AG09309 (cell line): ENCODE measurements at places on chromosomes 4 and X.

- DNase-seq = no peak
Observed at GRCh38 chr4:181345931-181346330, 897.3 kb upstream of the TENM3 start.

- no peak for DNase-seq
Observed at GRCh38 chr4:138572007-138572406, 329.9 kb upstream of the SLC7A11 start.

DNA sequence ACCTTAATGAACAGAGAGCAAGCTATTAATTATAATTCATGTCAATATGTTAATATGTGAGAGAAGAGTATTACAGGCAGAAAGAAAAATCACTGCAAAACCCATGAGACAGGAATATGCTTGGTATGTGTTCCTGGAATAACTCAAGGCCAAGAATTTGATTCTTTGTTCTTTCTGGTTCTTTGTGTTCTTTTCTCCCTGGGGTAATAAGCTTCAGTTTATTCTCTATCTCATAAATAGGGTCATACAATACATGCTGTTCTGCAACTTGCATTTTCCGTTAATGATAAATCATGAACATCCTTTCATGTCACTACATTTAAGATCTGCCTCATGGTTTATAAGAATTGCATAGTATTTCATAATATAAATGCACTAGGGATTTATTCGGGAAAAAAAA is 16.8 kb upstream of the THOC2 start:
- no peak for DNase-seq

GRCh38 chr4:102439236-102439614 is 61.9 kb upstream of the NFKB1 start:
- DNase-seq = peak; percentile 90

DNA sequence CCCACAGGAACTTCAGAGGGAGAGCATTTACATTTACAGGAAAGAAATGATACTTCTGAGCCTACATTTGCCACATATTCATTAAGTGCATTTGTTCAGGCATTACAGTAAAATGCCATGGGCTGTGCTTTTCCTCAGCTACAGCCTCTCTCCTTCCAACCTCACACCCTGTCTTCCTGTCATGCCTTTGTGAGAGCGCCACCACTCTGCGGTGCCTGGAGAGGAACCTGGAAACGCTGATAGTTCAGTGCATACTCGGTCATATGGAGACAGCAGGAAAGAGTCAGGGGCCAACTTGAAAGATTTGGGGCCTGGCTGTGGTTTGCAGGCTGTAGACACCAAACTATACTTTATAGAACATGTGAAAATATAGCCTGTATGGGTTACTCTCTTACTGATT is 40.5 kb downstream of the NFKB1 start:
- no peak for DNase-seq

DNA sequence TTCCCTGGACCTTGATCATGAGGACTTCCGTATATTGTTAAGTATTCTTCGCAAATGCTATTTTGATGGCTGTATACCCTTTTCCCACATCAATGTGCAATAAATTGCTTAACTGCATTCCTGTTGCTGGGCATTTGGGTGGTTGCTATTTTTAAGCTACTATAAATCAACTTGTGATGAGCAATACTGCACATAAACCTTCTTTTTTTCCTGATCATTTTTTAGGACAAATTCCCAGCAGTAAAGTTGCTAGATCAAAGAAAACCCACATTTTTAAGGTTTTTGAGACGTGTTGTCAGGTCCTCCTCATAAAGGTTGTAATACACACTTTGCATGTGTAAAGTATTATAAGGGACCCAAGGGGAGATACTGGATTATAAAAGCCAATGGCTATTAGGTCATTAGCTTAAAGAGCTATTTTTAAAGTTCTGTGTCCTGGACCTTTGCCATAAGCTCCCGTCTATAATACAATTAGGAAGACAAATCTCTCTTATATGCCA is 35.6 kb downstream of the LIMCH1 start:
- DNase-seq = peak; percentile 77

DNA sequence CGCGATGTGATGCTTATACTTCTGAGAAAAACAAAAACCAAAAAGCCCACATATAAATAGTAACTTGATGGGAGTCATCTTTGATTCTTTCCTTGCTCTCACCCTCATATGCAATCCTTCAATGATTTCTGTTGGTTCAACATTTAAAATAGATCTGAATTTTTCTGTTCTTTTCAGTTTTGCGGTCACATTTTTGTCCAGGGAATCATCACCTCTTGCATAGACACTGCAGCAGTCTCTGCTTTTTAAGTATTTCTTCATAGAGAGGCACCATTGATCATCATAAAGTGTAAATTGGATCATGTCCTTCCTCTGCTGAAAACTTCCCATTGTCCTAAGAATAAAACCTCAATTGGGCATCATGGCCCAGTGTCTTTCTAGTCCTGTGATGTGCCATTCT is 81.1 kb upstream of the SLC4A4 start:
- no peak for DNase-seq

DNA sequence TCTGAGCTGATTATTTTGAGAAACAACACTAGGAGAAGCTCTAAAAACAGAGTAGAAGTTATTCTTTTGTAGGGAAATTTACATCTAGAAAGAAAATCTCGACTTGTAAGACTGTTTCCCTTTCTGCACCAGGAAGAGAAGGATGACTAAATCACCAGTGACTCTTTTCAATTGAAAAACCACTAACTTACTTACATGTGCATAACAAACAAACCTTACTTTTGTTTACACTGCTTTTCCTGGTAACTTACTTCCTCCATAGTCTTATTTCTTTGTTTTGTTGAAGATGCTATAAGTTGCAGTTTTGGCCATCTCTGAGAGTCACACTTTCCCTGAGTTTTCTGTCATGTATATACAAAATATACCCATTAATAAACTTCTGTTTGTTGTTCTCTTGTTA is 293.6 kb upstream of the FAT4 start:
- DNase-seq = no peak

DNA sequence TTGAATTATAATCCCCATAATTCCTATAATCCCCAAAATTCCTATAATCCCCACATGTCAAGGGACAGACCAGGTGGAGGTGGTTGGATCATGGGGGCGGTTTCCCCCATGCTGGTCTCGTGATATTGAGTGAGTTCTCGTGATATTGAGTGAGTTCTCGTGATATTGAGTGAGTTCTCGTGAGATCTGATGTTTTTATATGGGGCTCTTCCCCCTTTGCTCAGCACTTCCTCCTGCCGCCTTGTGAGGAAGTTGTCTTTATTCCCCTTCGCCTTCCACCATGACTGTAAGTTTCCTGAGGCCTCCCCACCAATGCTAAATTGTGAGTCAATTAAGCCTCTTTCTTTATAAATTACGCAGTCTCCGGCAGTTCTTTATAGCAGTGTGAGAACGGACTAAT is 36.6 kb upstream of the GPR78 start:
- no peak for DNase-seq

DNA sequence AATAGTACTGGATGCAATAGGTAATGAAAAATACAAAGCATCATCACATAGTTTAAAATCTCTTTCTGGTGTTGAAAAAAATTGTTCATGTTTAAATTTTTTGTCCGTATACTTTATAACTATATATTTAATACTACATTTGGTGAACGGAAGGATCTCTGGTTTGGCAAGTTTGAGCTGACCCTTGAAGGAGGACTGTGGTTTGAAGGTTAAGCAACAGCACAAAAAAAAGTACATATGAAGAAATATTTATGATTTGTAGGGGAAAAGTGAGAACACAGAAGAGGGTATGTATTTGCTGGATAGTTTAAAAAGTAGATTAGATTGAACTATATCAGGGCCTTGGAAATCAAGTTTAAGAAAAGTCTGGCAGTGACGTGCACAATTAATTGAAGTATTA is 13.3 kb downstream of the SRP72 start:
- DNase-seq = no peak

DNA sequence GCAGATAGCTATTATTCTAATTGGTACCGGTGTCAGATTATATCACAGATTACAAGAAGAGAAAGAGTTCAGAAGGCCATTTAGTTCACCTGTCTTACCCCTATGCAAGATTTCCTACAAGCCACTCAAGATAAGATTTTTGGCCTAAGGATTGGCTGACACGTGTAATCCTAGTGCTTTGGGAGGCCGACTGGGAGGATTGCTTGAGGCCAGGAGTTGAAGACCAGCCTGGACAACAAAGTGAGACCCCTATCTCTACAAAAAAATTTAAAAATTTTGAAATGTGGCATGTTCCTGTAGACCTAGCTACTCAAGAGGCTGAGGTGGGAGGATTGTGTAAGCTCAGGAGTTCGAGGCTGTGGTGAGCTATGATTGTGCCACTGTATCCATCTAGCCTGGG is 77.1 kb upstream of the HPRT1 start:
- DNase-seq = no peak

- DNase-seq = no peak
Observed at GRCh38 chr4:102328045-102328444, 17.2 kb downstream of the SLC39A8 start.

- DNase-seq = no peak
Observed at GRCh38 chr4:52704133-52704532, 45.0 kb upstream of the USP46 start.

DNA sequence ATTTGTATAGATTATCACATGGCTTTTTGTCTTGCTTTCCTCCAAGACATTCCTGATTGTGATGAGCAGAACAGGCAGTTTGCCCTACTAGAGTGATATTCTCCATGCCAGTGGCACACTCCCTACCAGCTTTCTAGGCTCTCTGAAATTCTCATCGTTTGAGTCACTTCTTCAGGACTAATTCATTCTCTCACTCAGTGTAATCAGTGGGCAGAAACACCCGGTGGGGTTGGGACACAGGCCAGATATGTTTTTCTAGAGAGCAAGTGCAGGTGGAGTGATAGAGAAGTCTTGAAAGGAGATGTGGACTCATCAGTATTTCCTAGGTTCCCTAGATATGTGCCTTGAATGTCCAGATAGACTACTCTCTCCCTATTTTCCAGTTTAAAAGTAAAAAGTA is 13.1 kb downstream of the RAB33A start:
- DNase-seq = no peak

DNA sequence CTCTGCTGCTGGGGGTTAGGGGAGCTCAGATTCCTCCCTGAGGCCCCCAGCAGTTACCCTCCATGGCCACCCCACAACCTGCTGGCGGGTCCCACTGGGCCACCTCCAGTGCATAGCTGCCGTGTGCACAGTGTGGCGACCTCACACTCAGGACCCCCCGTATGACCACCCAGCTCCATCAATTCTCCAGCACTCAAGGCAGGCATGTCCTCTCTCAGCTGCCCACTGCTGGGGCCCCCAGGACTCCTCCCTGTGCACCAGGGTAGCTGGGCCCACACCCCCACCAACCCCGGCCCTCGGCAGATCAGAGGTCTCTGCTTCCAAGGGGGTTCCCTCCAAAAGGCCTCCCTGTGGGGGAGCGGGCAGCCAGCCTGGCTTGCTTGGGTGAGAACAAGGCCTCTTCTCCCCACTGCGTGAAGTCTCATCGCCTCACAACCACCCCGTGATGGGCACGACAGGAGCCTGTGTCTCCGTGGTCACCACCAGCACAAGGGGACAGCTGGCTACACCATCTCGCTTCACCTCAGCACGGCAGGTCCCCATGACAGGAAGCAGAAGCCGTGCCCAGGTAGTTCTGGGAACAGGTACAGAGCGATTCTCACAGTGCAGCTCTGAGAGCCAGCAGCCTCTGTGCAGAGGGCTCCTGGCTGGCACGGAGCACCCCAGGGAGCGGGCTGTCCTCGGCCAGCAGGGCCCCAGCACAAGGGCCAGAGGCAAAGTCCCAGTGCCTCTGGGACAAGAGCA is 4.6 kb upstream of the HAUS3 start:
- DNase-seq = no peak

- DNase-seq = no peak
Observed at GRCh38 chr4:52015366-52015765, 4.8 kb downstream of the LRRC66 start.

- DNase-seq = no peak
Observed at GRCh38 chrX:72573158-72573511, 492 bp upstream of the HDAC8 start.

DNA sequence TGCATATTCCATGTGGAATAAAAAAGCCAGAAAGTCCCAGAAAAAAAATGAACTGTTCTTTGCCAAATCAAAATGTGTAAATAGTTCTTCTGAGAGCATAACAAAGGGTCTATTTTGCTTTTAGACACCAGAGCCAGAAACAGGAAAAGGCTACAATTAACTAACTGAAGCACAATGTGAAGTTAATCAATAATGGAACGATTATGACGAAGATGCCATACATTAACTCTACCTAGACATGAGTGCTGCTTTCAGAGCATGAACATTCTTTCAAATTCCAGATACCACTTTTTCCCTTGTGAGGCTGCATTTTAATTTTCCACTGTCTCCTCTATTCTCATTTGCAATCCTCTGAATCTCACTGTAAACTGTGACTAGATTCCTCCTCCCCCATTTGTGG is 48.7 kb upstream of the PHOX2B start:
- no peak for DNase-seq

DNA sequence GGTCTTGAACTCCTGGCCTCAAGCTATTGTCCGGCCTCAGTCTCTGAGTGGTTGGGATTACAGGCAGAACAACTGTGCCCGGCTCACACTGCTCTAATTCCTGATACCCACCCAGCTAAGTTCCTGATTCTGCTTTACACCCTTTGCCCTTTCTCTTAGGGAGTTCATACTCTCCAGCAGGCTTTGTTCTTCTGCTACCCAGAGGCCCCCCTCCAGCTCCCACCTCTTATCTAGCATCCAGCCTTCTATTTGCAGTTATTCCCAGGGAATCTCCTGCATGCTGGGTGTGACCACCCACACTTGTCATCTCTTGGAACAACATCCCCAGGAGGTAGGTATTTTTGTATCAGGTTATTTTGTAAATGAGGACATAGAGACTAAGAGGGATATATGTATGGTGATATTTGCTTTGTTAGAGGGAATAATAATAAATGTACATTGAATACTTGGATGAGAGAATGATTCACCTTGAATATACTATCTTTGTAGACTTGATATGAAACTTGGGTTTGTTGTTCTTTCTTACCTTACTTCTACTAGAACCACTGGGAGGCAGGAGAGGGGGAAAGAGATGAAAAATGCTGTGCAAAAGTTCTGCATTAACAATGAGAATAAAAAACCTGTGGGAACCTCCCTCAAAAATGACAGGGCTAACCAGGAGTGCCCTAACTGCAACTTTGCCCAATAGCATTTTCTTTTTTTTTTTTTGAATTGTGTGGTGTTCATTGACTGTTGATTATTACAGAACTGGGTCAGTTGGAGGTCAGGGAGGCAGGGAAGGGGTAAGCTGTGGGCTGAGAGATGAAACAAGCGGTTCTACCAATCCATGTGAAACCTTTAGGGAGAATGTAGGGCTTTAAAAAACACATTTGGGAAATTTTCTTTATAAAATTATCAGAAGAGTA is 157.4 kb downstream of the SPRY1 start:
- no peak for DNase-seq

GRCh38 chr4:794900-795725 is 30.8 kb downstream of the CPLX1 start:
- no peak for DNase-seq

- no peak for DNase-seq
Observed at GRCh38 chr4:104971462-104971861, 175.2 kb upstream of the TET2 start.

GRCh38 chr4:132502096-132502552 is 647.0 kb upstream of the PCDH10 start:
- no peak for DNase-seq

- peak; percentile 55 for DNase-seq
Observed at GRCh38 chr4:7206911-7207567, 14.7 kb downstream of the SORCS2 start.
